ENCODE measurements at places on chromosomes 4 and X.

DNA sequence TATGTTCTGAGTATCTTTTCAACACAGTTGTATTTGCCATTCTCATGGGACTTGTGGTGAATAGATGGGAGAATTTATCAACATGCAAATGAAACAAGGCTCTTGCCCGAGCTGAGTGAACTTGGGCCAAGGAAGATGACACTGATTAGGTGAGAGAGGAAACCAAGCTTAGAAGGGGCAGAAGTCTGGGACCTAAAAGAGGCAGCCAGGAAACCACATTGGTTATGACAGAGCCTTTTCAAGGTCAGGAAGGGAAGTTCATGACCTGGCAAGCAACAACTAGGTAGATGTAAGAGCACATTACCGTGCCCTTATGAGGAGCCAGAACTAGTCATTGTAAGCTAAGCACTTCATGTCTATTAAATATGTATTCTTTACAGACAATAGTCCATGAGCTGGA, 590.3 kb downstream of the PACRGL start:
- no peak for DNase-seq

DNA sequence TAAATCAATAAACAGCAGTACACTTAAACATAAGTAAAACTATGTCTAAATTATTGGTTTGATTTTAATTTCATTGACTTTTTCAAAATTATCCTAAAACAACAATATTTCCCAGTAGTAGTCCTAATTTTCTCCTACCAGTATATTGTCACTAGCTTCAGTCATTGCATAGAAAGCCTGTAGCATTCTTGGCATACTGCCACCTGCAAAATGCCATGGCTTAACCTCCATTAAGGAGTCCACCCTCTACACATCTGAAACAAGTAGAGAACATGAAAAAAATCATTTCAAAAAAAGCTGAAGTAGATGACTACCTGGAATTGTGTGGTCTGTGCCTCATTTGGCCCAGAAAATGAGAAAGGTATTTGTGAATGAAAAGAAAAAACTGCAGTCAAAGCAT, 348.5 kb downstream of the INPP4B start:
- no peak for DNase-seq

DNA sequence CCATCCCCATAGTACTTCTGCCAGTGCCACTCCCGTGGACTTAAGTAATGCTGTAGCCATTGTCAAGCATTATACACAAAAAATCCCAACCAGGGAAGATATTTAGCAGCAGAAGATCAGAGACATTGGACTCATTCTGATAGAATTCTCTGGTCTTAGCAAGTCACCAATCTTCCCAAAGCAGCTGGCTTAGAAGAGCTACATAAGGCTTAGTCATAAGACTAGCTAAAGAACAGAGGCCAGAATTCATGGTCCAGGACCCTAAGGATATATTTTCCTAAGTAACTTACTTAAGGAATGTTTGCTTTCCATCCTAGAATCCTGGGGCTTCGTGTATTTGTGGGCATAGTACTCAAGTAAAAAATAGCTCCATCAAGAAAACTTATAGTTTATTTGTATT, 100.3 kb upstream of the SLIT2 start:
- DNase-seq: no peak

- DNase-seq: no peak
Observed at GRCh38 chrX:107154787-107155620, 36.4 kb upstream of the RBM41 start.

DNA sequence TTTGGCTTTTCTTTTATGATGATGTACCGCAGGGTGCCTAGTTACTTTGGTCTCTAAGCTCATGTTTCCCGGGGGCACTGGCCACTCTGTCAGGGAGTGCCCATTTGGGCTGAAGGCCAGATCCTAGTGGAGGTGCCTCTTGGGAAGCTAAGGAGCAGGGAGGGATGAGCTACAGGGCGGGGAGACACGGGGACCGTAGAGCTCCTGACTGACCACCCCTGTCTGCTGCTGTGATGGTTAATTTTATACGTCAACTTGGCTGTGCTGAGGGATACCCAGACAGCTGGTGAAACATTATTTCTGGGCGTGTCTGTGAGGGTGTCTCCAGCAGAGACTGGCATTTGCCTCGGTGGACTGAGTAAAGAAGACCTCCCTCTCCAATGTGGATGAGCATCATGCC, 24.9 kb upstream of the CLDN24 start:
- DNase-seq: no peak

DNA sequence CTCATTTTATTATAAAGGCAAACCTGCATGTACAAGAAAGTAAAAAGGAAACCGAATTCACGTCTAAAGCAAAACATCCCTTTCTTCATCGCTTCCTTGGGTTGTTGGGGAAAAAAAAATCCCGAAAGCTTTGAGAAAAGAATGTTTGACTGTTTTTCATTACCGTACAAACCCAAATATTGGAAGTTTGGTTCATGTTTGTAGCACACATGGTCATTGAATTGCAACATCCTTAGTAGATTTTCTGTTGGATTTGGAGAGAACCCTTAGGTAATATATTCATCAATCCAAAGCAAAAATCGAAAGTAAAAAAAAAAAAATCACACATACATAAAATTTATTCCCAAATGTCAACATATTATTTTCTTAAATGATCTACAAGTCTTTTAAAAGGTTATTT, 420.3 kb downstream of the MAPK10 start:
- DNase-seq: no peak

DNA sequence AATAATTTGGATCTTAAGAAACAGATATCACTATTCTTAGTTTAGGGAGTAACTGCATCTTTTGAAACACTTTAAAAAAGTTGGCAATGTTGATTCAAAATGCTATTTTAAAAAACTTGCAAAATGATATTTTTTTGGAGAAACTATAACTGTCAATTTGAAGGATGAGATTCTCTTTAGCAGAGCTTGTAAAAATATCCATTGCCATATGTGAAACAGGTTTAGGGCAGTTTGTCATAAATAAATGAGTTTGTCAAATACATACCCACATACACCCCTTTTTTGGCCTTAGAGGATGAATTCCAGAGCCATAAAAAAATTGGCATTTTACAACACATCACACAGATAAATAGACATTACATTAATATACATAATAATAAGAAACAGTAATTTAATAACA, 174.6 kb downstream of the BMPR1B start:
- no peak for DNase-seq

DNA sequence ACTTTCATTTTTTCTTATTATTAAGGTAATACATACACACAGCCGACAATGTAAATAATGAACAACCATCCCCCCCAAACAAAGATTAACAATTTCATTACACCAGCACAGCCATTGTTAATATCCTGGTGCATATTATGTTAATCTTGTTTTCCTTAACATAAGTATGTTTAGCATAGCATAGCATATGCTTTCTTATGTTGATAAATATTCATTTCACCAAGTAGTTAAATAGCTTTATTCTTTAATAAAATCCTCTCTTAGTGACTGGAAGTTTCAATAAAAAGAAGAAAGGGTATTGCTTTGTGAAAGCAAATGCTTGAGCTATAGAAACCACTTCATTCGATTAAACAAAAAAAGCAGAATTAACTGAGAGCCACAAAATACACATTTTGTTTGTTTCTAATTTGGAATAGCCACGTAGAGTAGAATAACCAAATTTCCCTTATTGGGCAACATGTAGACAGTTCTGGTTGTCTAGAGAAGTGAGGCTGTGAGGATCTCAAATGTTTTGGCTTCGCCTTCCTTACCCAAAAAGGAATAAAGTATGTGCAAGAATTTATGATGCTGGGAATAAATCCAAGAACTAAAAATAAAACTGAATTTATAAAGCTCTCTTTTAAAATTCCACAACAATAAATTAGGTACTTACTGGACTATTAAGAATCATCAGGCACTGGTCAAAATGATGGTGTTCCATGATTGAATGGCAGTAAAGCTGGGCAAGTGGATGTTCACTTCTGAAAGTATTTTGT, 118.0 kb downstream of the PDE5A start:
- no peak for DNase-seq

GRCh38 chr4:7487998-7488671, 53.4 kb upstream of the PSAPL1 start:
- DNase-seq: no peak

DNA sequence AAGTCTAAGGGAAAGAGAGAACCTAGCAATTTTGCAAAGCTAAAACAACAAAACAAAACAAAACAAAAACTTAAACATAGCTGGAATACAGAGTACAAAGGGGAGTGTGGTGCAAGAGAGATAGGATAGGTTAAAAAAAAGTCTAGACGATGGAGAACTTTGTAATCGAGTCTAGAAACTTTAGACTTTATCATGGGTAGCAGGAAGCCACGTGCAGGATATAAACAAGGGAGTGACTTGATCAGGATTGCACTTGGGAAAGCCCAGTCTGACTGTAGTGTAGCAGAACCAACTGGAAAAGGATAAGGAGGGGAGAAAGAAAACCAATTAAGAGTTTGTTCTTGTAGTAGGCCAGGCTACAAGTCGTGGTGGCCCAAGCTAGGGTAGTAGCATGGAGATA, 750.1 kb downstream of the RPA4 start:
- no peak for DNase-seq

- DNase-seq: no peak
Observed at GRCh38 chrX:148534291-148534690, 33.9 kb downstream of the AFF2 start.

DNA sequence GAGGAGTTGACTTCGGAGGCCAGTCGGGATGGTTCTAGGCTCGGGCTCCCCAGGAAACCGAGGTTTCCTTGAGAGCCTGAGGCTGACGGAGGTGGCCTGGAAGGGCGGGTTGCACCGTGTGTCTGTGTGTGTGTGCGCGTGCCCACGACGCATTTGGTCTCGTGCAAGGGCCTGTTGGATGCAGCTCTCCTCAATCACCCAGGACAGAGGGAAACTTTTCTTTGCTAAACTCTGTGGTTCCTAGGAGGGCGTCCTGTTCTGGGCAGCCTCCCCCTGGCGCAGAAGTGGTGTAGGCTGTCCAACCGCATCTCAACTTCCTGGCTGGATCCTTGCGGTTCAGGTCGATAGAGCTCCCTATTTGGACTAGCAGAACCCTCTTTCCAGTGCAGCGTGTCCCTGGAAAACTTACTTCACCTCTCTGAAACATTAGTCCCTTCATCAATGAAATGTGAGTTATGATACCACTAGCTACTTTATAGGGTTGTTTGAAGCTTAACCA, 973 bp downstream of the STK32B start:
- DNase-seq: no peak

GRCh38 chr4:68082758-68083157, 46.9 kb downstream of the TMPRSS11F start:
- DNase-seq: no peak

DNA sequence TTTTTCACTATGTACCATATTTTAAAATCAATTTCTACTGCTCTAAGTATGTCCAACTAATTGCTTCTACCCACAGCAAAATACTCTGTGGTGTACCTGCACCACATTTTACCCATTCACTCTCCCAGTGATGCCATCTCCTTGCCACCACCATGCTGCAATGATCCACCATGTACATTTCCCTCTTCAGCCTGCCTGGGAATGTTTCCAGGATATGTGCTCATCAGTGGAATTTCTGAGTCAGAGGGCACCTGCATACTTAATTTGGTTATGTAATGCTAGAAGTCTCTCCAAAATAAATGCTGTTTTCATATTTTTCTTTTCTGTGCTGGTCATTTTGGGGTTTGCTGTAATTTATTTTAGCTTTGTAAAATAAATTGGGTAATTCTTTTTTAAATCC, 33.2 kb upstream of the OCIAD2 start:
- no peak for DNase-seq

DNA sequence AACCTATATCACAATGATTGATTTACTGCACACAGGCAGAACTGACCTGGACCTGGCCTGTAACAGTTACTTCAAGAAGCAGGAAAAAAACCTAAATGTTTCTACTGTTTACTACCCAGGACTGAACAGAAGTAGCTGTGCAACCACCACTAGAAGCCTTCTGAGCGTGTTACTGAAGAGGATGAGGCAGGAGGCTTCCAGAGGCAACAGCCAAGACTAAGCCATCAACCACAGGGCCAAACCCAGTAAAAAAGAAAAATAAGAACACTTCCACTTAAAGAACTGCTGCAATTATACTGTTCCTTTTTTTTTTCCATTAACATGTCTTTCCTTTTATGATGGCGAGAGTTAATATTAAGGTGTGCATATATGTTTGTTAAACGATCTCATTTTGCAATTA, 29.4 kb upstream of the TTC29 start:
- DNase-seq: no peak

DNA sequence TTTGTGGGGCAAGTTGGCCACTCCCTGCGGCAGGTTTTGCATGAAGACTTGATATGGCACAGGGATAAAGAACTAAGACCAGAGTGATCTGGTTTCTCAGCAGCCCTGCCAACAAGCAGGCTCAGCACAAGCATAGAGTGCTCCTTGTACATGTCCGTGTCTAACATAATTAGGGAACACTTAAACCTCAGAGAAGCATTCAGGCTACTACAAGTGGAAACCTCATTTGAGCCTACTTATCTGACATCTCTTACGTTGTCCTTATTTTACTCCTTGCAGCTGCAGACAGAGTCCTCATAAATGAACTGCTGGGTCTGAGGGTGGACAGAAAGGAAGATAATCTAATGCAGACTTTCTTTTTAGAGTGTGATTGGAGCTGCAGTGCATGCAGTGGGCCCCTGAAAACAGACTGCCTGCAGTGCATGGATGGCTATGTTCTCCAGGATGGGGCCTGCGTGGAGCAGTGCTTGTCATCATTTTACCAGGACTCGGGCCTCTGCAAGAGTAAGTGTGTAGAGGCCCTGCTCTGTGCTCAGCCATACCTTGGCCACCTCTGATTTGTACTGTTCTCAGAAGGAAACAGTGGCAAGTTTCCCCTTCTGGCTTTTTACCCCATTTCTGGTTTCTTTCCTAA, 179.1 kb upstream of the ANXA3 start:
- no peak for DNase-seq

DNA sequence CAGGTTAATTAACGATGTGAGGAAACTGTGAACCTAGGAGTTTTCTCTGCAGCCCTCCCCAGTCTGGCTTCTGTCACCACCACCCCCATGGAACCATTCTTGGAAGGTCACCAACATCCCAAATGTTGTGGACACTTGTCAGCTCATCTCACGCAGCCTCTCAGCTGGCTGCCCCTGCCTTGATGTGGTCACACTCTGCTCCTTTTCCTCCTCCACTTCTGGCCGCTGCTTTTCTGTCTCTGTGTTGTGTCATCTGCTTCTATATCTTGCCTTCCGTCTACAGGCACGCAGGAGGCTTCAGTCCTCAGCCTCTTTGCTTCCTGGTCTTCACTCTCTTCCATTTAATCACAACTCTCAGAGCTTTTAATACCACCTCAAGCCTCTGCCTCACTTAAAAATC, 371.5 kb upstream of the SLIT2 start:
- DNase-seq: no peak

- no peak for DNase-seq
Observed at GRCh38 chr4:164606478-164606877, 147.5 kb upstream of the SMIM31 start.

DNA sequence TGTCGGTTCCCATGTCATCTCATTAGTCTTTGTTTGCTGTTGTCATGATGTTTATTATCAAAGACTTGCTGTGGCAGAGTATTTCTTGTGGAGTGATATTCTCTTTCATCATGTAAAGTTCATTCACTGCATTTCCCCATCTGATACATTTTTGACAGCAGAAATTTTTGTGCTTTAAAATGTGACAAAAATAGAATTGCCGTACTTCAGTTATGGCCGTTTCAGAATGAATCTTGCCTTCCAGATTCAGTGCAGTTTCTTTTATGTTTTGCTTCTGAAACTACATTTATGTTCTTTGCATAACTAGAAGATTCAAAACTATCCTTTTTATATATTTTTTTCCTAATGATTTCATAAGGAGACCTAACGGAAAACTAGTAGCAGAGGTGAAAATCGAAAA, 10.0 kb downstream of the CSTF2 start:
- no peak for DNase-seq

GRCh38 chr4:150464523-150464922, 117.4 kb upstream of the MAB21L2 start:
- DNase-seq: no peak
